NCI-H446 (cell line): ENCODE measurements at places on chromosomes 4 and X.
A peak's percentile ranks its signal among the peaks of the same experiment; 100 is the strongest.

DNA sequence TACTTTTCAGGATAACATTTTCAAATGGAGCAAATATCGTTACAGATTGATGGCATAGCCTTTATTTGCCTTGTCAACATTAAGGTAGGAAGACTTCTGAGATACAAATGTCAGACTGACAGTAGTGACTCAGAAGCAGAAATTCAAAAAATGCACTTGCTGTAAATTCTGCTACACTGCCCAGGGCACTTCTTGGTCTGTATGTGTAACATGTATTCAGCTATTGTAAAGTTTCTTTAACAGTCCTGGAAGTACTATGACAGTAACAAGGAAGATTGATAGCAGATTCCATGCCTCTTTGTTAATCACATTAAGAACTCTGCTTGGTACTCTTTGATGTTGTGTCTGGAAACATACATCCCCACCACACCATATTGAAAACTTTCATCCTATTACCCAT lies 69.6 kb upstream of the PCDH18 start:
- no peak for DNase-seq

GRCh38 chr4:65391382-65391781 lies 278.9 kb downstream of the EPHA5 start:
- DNase-seq = no peak

DNA sequence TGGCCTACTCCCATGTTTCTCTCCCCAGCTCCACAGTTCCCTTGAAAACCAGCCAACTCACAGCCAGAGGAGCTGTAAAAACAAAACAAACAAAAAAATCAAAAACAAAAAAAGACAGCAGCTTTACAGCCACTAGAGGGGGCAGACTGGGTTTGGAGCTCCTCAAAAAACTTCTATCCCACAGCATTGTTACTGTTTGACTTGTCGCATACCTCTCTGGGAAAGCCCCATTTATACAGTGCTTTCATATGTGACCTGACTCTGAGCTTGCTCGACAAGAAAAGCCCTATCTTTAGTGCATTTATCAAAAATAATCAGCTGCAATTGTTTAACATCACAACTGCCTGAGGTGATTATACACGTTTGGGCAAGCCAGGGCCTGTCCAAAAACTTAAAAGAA lies 21.6 kb downstream of the TSPAN6 start:
- peak; percentile 13 for DNase-seq

DNA sequence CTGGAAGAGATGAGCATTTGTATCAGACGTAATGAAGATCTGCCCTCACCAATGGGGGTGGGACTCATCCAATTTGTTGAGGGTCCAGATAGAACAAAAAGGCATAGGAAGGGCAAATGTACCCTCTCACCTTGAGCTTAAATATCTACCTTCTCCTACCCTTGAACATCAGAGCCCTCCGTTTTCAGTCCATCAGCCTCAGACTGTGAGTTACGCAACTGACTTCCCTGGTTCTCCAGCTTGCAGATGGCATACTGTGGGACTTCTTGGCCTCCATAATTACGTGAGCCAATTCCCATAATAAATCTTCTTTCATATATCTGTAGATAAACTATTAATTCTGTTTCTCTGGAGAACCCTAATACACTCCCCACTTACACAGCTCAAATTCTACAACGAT lies 56.5 kb upstream of the GUCY1A1 start:
- no peak for DNase-seq

DNA sequence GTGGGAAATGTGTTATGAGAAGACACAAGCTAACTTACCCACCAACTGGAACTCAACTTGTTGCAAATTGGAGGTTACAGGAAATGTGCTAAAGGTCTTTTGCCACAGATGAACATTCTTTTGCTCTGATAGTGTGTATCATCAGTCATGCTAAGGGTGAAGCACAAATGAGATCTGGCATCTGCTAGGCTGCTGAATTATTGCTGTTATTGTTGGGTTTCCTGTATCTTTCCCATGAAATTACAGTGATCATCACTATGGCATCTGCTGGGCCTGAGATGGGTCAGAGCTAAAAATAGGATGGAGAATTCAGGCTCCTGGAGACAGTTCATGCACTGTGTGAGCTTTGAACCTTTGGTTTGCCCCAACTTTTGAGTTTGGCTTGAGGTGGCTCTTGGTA lies 124.5 kb downstream of the NPNT start:
- no peak for DNase-seq

- DNase-seq = no peak
These were observed 12.6 kb upstream of the CCNQ start for GRCh38 chrX:153611298-153612095.

DNA sequence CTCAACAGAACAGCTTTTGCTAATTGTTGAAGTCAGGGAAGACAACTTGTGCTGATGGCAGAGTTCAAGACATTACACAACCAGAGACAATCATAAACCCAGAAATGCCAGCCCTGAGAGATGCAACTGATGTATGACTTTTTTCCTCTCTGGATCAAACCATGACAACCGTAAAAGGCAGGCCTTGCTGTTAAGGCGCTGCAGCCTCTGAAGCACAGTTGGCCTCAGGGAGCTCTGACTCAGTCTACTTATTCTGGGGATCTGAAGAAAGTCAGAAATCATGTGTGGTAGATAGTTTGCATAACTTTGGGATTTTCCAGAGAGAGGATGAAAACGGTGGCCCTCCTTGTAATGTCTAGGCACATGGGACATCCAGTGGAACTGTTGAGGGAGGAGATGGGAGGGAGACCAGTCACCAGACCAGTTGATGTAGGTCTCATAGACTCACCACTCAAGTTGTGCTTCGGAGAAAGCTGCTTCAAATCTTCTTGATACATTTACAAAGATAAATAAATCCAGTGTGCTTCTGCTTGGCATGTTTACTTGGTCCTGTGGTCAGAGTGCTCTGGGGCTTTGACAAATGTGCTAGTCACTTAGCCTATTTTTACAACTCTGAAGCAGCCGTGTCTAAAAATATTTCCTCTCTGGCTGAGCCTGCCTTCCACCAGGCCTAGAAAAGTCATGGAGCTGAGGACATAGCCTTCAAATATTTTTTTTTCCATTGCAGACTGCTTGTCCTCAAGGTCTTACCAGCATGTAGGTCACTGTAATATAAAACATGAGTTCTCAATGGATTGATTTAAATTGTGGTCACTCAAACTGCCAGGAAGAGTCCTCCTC lies 7.5 kb downstream of the HADH start:
- DNase-seq = no peak

DNA sequence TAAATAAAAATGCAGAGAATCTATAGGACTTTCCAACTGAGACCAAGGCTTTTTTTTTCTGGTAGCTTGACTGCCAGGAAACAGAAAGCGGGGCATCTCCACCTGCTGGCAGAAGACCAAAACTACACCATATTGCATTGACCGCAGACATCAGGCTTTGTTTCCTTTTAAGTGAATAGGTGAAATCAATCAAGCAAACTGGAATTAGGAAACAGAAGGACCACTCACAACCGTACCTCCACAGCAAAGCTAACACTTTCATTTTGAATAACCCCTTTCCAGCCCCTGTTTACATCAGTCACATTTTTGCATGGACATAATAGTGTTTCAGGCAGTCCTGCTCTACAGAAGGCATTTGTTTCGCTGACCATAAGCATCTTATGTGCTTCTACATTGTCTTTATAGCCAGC lies 218.2 kb downstream of the IDS start:
- peak; percentile 40 for DNase-seq

DNA sequence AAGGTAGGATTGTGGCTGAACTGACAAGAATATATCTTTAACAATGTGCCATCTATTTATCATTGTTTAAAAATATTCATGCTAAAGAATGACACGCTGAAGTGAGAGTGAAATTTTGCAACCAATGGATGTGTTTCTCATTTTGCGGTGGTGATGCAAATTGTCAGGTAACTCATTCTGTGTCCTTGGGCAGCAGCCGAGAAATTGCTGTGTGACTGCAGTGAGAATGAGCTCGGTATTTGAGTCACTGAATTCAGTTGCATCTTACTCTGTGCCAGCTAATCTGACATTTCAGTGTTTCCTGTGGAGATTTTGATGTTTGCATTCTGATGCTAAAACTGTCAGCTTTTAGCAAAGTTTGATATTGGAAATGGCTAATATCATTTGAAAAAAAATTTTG lies 28.1 kb downstream of the MCUB start:
- no peak for DNase-seq

DNA sequence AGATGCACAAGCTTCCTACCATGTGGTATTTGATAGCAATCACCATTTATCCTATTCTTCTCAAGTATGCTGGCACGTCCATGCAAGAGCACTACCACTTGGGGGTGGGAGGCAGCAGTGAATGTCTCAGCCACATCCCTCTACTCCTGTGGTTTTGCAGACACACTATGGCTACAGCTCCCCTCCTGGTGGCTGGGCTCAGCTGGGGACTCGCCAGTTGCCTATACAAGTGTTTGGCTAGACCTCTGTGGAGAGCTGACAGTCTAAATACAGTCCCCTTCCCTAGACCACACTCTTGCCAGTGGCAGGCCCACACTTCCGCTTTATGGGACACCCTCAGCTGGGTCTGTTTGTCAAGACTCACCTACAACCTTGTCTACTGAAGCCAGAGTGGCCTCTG lies 53.2 kb downstream of the ADGRA3 start:
- no peak for DNase-seq

GRCh38 chr4:129335276-129335675 lies 239.3 kb downstream of the C4orf33 start:
- no peak for DNase-seq

DNA sequence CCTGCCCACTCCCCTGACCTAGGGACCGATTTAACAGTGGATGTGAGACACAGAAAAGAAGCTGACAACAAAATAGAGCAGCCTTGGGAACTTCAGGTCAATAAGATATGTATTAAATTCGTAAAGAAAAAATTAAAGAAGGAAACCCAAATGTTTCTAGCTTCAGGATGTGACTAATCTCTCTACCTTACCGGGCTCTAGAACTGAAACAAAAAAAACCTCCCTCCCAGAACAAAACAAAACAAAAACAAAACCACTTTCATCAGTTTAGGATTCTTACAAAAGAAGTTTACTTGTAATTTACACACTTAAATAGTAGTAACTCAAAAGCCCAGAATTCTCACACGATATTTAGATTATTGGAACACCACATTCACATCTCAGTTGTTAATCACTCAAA lies 185.8 kb upstream of the RPS6KA3 start:
- no peak for DNase-seq

- DNase-seq = no peak
These were observed 127.4 kb downstream of the CPE start for GRCh38 chr4:165505958-165506837.

GRCh38 chrX:93598076-93598475 lies 75.3 kb downstream of the NAP1L3 start:
- no peak for DNase-seq

DNA sequence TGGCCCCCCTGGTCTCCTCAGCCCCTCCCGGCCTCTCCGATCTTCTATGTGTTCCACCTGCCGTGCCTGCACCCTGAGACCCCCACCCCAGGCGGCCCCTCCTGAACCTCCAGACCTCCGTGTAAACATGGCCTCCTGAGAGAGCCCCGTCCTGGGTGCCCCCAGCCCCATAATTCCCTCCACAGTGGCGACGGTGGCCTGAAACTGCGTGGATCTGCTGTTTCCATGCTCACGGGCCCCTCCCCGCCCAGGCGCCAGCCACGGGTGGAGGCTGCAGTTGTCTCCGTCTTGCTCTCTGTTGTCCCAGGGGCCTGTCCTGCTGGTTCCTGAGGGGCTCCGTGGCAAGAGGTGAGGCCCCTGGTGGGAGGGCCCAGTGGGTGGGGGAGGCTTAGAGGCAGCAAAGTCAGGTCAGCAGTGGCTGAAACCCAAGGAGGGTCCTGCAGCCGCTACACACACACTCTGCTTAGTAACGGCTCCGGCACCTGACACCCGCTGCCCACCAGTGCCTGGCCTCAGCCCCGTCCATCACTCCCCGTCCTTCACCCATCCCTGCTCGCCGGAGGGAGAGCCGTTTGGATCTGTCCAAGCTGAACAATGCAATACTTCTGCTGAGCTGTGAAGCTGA lies 75.8 kb downstream of the FAM53A start:
- no peak for DNase-seq

DNA sequence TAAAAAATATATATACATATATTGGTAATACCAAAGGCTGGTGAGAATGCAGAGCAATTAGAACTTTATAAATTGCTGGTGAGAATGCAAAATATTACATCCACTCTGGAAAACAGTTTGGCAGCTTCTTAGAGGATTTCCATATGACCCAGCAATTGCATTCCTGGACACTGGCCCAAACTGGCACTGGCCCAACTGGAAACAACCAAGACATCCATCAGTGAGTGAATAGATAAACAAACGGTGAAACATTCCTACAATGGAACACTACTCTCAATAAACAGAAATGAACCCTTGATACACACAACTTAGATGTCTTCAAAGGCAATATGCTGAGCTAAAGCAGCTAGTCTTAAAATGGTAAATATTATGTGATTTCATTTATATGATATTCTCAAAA lies 524.2 kb downstream of the IQCM start:
- DNase-seq = peak; percentile 68

DNA sequence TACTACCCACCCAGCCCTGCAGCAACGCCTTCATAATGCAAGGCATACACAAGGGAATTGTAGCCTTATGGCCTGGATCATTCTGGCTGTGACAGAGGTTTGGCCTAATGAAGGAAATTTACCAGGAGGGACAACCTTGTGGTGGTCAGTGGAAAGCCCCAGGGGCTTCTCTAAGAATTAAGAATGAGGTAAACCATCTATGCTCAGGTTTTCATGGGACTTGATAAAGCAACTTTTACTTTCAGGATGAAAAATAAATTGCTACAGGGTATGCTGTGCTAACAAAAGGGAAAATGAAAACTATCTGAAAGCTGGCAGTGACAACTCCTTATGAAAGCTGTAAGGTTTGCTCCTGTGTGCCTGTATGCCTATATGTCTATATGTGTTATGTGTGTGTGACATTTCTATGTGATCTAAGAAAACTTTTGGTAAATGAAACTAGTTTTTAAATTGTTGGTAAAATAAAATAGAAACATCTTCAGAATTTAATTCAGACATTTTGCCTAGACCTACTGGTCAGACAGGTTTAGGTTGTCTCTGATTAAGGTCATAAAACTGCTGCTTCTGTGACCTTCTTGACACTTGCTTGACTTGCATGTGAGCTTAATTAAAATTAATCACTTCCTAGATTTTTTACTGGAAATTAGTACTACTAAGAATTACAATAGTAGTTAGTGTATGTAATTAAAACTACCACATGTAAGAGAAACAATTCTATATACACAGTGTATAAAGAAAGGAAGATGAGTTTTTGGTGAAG lies 19.9 kb upstream of the TXK start:
- no peak for DNase-seq

DNA sequence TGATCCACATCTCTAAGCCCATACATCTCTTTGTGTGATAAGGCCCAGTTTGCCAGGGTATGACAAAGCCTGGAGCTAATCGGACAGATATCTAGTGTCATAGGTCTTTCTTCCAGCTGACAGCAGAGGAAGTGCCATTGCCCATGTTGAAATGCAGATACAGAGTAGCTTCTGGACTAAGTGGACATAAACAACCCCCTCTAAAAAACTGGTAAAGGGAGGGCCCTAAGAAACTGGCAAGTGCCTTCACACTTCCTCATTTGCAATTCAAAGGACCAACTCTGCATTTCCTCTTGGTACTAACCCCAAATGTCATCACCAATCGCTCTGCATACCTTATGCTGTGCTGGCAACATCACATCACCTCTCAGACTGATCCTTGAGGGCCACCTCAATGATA lies 20.8 kb downstream of the ARHGEF6 start:
- no peak for DNase-seq
